ENCODE measurements at places on chromosomes 11 and 22. TPM values are rescaled to one million over a fixed set of nuclear protein-coding genes. Genes with fewer than 3 reads are reported as not detected.

Gene TECTA
- total RNA-seq: 0.42 TPM

Gene P2RY2
- not detected for total RNA-seq

Gene NECTIN1
- 2.5 TPM for total RNA-seq

Gene OR51B6
- not detected for total RNA-seq

- no peaks in the 10 kb centered on the region for H3K27me3 ChIP-seq
- DNase-seq: no peak
- peaks cover 48% of the 10 kb centered on the region for H3K36me3 ChIP-seq
- no peak overlapping the region for H3K4me3 ChIP-seq
- H3K4me1 ChIP-seq: peaks cover 16% of the 10 kb centered on the region
These were observed 9.2 kb downstream of the RRP8 start for GRCh38 chr11:6594142-6594768.

DNA sequence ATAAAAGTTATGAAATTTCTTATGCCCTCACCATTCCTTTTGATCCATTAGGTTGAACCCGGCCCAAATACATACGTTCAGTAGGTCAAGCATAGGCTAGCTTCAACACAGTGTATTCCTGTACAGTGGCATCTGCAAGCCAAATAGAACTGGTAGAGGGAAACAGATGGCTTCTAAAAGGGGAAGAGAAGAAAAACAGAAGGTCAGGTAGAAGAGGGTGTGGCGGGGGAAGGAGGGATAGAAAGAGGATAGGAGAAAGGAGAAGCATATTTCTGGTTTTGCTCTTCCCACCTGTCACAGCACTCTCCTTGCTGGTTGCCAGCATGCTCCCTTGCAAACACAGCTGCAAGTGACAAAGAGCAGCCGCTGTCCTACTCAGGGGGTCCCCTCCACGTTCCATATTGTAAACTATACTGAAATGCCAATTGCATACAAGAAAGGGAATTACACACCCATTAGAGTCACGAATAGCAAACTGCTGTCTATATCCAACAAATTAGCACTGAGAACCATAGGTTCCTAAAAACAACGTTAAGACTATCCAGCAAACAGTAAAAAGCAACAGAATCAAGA lies 71.8 kb downstream of the PHF21A start:
- no peaks in the 10 kb centered on the region for H3K27me3 ChIP-seq
- peaks cover 19% of the 10 kb centered on the region for H3K36me3 ChIP-seq
- H3K27ac ChIP-seq: no peak overlapping the region
- no peak overlapping the region for H3K4me3 ChIP-seq
- H3K4me1 ChIP-seq: no peaks in the 10 kb centered on the region

DNA sequence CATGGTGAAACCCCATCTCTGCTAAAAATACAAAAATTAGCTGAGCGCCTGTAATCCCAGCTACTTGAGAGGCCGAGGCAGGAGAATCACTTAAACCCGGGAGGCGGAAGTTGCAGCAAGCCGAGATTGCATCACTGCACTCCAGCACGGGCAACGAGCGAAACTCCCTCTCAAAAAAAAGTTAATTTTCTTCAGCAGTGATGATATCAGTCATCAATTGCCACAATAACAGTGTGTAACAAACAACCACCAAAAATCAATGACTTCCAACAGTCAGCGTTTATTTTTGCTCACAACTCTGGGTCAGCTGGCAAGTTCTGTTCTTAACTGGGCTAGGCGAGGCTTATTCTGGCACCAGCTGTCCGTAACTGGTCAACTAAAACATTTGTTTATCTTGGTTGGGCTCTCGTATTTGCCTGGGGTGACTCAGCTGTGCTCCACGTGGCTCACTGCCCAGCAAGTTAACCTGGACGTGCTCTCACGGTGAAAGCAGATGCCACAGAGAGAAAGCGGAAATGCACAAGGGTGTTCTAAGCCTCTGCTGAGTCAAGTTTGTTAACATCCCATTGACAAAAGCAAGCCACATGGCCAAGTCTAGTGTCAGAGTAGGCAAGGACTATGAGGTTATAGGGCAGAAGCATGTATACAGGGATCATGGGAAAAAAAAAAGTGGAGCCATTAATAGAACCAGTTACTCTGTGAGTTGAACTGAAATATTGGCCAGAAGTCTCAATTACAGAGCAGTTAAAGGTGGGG lies 52.1 kb downstream of the LHFPL7 start:
- H3K27me3 ChIP-seq: no peaks in the 10 kb centered on the region
- DNase-seq: no peak
- H3K36me3 ChIP-seq: no peaks in the 10 kb centered on the region
- H3K4me1 ChIP-seq: no peaks in the 10 kb centered on the region
- no peak overlapping the region for H3K4me3 ChIP-seq
